Muscle of leg (tissue), 16 donors: ENCODE measurements at places on chromosomes 2 and 18.

- DNase-seq: no peak
Observed at GRCh38 chr2:46256563-46257142, 40.6 kb upstream of the EPAS1 start.

- DNase-seq: no peak
Observed at GRCh38 chr2:181354626-181355025, 102.6 kb upstream of the ITGA4 start.

DNA sequence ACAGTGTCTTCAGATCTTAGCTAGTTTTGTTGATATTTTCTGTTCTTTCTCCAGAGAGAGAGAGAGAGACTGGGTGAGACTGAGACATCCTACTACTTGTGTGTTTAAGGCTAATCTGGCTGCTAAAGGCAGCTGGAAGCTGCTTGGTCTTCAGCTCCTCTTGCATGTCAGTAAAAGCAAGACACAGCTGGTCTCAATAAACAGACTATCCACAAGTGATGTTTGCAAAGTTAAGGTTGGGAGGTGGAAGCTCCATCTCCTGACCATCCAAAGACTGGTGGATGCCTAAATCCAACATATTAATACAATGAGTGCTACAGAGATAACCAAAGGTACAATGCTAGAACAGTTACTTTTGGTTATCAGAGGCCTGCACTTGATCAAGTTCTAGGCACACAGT lies 17.8 kb downstream of the ERFE start:
- DNase-seq: no peak

DNA sequence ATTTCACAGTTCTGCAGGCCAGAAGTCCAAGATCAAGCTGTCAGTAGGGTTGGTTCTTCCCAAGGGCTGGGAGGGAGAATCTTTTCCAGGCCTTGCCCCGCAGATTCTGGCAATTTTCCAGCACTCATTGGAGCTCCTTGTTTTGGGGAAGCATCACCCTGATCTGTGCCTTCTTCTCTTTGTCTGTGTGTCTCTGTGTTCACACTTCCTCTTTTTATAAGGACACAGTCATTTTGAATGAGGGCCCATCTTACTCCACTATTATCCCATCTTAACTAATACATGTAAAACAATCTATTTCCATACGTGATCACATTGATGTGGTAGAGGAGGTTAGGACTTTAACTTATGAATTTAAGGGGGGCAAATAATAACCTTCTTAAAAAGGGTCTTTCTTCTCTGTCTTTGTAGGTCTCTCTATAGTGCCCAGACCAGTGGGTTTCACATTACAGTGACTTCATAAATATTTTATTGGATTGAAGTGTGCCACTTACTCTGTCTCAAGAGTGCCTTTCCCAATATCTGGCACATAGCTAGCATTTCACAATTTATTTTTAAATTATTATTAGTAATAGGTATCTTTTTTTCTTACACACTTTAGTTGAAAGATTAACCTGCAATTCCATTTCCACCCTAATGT lies 68.9 kb upstream of the CBLN2 start:
- DNase-seq: no peak
